HS-5 (cell line): ENCODE measurements at places on chromosomes 2 and 18.

DNA sequence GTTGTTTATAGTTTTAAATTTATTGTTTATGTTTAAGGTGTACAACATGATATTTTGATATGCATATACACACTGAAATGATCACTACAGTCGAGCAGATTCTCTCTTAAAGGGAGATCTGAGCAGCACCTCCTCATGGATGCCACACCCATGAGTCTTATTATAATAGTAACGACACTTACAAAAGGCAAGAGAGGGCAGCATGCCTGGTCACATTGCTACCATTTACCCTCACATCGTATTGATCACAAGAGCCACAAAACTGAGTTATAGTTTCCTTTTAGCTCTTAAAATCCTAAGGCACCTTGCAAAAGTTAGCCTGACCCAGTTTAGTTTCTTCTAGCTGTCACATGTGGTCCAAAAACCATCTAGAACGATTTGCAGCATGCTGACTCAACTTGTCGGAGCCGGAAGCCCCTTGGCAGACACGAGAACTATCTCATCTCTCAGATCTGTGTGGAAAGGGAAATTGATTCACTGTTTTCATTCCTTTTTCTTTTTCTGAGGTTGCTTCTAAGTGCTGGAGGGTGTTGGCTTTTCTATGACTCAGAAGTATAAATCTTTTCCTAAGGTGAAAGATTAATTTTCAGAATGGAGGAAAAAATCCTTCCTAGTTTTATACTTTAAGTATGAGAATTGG lies 85.3 kb downstream of the CDC42EP3 start:
- peak; percentile 90 for DNase-seq

DNA sequence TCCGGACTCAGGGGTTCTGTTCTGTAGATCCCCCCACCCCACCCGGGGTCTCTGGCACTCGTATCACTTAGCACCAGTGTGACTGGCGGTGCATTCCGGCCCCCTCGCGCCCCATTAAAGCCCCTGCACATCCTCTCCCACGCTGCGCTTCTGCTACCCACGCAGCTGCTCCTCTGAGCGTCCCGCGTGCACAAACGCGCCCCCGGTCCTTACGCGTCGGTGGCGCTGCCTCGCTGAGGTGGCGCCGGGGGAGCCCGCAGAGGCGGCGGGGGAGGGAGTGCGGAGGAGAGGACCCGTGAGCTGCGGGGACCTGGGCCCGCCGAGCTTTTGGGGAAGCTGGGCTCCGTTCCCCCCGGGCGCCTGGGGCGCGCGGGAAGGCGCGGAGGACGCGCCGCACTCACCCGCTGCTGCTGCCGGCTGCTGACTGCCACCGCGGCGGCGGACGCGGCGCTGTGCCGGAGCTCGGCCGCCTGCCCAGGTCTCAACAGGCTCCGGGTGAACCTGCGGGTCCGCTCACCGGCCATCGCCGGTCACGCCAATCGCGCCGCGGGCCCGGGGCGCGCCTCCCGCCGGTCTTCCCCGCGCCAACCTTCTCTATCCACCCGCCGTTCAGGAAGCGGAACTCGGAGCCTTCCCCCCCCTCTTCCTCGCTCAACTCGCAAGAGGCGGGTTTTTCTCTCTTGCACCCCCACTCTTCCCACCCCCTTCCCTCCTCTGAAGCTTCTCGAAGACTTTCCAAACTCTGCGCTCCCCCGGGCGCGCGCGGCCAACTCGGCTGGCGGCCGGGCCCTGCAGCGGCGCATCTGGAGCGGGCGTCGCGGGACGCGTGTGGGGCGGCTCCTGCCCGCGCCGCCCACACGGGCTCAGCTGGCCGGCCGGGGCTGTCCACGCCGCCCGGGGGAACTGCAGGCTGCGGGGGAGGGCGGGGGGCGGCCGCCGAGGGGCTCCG lies at the start of gene DOCK10:
Gene DOCK10, minus strand, starts transcription at position 618 of the 949 bp plus-strand sequence. Its CDS starts 94 bp downstream, at position 524.
- DNase-seq: peak; percentile 26

GRCh38 chr2:168583064-168583709 lies 127.1 kb downstream of the CERS6 start:
- DNase-seq: no peak

- DNase-seq: no peak
Measured at GRCh38 chr2:184793176-184793575, 194.8 kb downstream of the ZNF804A start.

DNA sequence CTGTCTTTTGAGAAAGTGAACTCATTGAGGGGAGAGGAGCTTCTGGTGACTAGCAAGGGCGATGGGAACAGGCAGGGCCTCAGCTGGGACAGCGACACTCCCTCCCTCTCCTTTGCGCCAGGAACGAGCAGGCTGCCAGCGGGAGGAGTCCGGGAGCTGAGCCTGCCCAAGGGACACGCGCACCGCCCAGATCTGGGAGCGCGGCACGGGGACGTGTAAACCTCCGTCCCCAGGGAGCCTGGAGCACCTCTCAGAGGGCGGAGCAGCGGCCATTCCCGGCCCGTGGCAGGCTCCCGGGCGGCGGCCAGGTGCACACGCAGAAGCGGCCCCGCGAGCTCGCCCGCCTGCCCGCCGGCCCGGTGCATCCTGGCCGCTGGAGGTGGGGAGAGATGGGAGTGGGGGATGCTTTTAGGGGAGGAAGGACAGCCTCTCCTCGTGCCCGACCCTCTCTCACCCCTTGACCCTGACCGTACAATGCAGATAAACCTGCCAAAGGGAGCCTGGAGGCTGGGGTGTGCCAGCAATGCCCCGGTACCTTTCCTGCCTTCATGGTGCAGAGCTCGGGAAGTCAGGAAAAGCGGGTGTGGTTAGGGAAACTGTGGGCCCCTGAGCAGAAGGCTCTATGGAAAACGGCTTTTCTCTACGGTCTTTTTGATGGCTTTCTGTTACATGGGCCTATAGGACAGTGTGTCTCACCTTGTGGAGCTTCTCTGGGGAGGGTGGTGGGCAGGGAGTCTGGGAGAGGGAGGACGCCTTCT lies 2.2 kb downstream of the AQP4 start:
- no peak for DNase-seq

GRCh38 chr2:230927711-230928341 lies 2.8 kb upstream of the GPR55 start:
- no peak for DNase-seq

DNA sequence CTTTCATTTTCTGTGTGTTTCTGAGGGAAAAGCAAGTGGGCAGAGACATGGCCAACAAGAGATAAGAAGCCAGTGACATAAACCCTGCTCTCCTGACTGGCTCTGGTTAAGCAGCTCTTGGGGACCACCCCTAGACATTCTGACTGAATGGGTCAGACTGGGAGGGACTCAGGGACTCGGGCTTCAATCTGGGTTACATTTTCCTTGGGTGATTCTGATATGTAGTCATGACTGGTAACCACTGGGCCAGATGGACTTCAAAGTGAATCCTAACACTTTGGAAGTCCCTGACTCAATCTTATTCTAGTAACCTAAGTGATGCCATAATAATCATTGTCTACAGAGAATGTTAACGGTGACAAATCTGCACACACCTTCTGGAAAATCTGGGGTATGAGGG lies 397.8 kb downstream of the NBAS start:
- peak; percentile 24 for DNase-seq

DNA sequence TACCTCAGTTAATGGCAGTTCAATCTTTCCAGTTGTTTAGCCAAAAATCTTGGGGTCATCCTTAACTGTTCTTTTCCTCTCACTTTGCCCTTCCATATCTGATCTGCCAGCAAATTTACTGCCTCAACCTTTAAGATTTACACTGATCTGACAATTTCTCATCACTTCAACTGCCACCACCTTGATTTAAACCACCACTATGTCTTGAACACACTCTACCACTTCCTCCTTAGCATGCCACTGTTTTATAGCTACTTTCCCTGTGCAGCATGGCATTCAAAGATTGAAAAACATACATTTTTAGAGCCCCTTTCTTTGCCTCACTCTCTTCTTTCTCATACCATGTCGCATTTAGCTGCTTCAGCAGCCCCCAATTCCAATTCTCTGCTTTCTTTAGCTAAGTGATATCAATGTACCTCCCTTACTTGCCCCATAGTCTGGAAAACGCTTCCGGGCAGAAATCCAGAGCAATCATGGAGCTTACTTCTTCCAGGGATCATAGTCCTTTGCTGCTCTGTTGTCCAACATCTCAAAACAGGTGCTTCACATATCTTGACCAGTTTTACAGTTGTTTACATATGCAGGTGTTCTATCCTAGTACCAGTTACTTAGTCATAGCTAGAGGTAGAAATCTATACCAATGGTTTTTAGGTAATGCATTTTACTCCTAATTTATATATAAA lies 10.9 kb downstream of the PGAP1 start:
- no peak for DNase-seq

DNA sequence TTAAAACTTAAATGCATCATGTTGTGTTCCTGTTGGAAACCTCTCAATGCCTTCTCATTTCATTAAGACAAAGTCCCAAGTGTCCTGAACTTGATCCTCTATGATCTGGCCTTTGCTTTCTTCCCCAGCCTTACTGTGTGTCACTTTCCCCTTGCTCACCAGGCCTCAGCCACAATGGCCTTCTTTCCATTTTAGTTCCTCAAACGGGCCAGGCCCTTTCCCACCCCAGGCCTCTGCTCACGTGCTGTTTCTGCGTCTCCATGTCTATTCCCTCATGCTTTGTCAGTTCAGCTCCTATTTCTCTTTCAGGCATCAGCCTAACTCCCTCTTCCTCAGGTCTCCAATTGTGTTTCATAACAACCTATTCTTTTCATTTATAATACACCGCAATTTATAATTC lies 19.5 kb downstream of the CXCR4 start:
- DNase-seq: no peak

GRCh38 chr2:224532931-224533330 lies 52.2 kb downstream of the CUL3 start:
- DNase-seq: no peak
